ENCODE measurements at places on chromosomes 2 and 18. TPM values are rescaled to one million over a fixed set of nuclear protein-coding genes. Genes with fewer than 3 reads are reported as not detected.

Gene ASXL3
- 91.7 TPM for total RNA-seq

Gene RIT2
- total RNA-seq: 16.0 TPM

Gene ZNF385B
- 2.5 TPM for total RNA-seq

Gene REG3A
- total RNA-seq: not detected

Gene SLC5A7
- 2.5 TPM for total RNA-seq

Gene DIPK1C
- 5.2 TPM for total RNA-seq

Gene SERPINB13
- under 0.01 TPM for total RNA-seq
